ENCODE measurements at places on chromosomes 6 and 20.

- DNase-seq, result no peak
These were observed 173.4 kb upstream of the SLC35B3 start for GRCh38 chr6:8608737-8609136.

GRCh38 chr6:81700414-81700813 is 52.1 kb downstream of the TENT5A start:
- no peak for DNase-seq

GRCh38 chr6:29967379-29968010 is 25.2 kb downstream of the HLA-A start:
- no peak for DNase-seq

GRCh38 chr20:59428006-59428405 is 127.6 kb downstream of the EDN3 start:
- no peak for DNase-seq

- no peak for DNase-seq
These were observed 112.9 kb downstream of the BACH2 start for GRCh38 chr6:90183587-90184333.

DNA sequence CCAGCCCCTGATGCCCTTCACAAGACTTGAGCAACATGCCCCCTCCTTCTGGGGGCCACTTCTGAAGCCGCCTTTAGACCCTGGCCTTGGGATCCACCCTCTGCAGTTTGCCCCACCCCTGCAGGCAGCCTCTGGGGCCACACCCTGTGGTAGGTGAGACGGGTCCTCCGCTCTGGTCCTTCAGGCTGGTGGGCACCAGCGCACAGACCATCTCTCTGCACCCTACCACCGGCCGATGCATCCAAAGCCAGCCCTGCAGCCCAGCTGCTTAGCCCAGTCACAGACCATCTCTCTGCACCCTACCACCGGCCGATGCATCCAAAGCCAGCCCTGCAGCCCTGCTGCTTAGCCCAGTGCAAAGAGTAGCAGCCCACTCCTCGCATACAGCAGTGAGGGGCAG is 159.3 kb upstream of the ECI2 start:
- no peak for DNase-seq

GRCh38 chr6:26056583-26057350 is 30.5 kb upstream of the HFE start:
- DNase-seq, result no peak

- no peak for DNase-seq
These were observed 3.8 kb downstream of the SLC2A4RG start for GRCh38 chr20:63743210-63743970.

GRCh38 chr6:93218096-93218495 is 201.3 kb downstream of the EPHA7 start:
- DNase-seq, result no peak

DNA sequence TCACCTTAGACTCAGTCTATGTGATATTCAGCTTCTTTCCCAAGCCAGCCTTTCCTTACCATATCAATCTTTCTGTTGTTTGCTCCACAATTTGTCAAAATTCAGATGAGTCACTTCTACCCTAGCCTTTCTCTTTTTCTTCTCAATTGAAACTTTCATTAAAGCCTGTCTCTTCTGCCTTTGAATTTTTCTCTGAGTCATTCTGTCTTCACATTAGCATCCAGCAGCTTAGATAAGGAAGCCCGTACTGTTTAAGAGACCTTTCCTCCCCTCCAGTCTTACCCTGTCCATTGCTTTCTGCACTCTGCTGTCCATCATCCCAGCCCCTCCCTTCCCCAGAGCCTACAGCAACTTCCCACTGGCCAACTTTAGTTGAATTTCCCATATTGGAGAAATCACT is 34.9 kb upstream of the RALGAPA2 start:
- no peak for DNase-seq

DNA sequence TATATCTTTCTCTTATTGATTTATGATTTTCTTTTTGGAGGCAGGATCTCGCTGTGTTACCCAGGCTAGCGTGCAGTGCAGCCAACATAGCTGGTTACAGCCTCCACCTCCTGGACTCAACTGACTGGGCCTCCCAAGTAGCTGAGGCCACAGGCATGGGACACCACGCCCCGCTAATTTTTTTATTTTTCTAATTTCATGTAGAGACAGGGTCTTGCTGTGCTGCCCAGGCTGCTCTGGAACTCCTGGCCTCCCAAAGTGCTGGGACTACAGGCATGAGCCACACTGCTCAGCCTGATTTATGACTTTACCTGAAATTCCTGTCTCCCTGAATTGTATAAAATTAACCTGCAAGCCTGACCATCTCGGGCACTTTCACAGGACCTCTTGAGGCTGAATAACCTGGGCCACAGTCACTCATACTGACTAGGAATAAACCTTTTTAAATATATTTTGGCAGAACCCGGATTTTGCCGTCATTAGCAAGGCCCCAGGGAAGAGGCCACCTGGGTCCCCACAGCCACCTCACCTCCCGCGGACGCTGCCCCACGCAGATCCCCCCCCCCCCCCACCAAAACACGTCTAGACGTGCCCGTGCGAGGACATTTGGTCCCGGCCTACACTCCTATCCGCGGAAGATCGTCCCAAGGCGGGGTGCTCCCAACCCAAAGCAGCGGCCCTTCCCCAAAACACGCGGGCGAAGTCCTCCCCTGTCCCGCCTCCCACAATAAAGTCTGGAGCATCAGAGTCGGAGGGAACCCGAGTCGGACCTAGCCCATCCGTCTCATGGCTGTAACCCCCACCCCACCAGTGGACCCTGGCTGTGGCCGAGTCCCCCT is 902 bp downstream of the ZNF337 start:
- no peak for DNase-seq

DNA sequence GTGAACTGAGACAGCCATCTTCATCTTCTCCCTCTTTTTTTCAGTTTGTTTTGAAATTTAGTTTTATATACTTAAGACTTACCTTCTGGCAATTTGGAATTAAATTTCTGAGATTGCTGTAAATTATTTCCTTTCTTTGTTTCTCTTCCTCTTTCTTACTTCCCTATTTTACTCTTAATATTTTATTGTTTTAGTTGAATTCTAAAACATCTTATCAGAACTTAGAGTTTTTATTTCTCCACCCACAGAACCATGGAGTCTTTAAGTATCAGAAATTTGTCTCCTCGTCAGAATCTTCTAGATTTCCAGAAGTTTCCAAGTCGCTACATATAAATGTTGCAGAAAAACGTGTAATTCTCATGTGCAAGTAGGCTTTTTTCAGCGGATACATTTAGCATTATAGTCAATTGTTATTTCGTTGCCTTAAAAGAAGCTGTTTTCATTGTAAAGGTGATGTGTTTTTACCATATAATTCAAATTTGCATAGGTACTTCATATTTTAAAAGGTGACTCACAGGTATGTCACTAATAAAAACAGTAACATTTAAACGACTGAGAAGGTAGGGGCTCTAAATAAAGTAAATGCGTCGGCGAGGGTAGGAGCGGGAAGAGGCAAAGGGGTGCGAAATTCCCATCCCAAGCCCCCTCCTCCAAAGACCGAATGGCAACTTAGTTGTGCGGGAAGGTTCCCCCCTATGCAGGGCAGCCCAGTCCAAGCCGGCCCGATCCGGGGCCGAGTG is 866 bp upstream of the MYO6 start:
- DNase-seq, result no peak

GRCh38 chr20:56796345-56796744 is 167.2 kb downstream of the TFAP2C start:
- no peak for DNase-seq

- DNase-seq, result no peak
These were observed 52.4 kb downstream of the LY86 start for GRCh38 chr6:6640926-6641325.

GRCh38 chr20:50189681-50190250 is 864 bp upstream of the CEBPB start:
- DNase-seq, result no peak

- no peak for DNase-seq
These were observed 403.3 kb downstream of the EPM2A start for GRCh38 chr6:145332011-145332410.

DNA sequence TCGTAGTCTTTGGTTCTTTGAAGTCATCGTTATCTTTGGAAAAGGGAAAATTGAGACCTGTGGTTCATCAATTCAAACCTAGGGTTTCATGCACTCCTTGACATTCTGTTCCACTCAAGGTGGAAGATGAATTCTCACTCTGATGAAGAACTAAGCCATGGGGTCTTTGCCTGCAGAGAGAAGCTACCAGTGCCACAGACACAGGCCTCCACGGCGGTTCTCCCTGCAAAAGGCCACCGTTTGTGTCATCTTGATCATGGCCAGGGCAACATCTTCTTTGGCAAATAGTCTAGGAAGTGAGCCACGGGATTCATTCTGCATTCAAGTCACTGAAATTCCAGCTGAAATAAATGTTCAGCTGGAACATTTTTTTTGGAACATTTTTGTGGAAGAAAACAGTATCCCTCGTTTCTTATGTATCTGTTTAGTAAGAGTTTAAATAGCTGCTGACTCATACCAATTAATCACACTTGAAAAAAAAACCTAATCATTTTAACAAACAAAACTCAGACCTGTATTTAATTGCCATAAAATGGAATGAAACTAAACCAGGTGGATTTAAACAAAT is 206.0 kb upstream of the FOXQ1 start:
- DNase-seq, result no peak
